ENCODE measurements at places on chromosomes 2 and 18. TPM values are rescaled to one million over a fixed set of nuclear protein-coding genes. Genes with fewer than 3 reads are reported as not detected.

The LONRF2 gene
- 0.10 TPM for total RNA-seq

DNA sequence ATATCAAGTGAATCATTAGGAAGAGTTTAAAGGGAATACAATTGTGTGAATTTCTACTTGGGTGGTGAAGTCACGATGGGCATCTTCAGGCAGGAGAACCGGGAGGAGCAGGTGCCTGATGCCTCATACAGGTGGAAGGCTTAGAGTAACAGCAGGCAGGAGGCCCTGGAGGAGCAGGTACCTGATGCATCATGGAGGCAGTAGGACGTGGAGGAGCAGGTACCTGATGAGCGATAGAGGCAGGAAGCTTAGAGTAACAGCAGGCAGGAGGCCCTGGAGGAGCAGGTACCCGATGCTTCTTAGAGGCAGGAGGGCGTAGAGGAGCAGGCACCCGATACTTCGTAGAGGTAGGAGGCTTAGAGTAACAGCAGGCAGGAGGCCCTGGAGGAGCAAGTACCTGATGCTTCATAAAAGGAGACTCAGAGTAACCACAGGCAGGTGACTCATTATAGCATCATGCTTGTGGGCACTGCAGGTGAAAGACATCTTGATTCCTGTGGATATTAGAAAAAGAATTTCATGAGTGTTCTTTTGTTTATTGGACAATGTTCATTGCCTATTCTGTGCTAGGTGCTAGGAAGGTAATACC is 133.9 kb downstream of the ATP9B start:
- DNase-seq: no peak

The SFT2D3 gene
- total RNA-seq: 5.2 TPM

DNA sequence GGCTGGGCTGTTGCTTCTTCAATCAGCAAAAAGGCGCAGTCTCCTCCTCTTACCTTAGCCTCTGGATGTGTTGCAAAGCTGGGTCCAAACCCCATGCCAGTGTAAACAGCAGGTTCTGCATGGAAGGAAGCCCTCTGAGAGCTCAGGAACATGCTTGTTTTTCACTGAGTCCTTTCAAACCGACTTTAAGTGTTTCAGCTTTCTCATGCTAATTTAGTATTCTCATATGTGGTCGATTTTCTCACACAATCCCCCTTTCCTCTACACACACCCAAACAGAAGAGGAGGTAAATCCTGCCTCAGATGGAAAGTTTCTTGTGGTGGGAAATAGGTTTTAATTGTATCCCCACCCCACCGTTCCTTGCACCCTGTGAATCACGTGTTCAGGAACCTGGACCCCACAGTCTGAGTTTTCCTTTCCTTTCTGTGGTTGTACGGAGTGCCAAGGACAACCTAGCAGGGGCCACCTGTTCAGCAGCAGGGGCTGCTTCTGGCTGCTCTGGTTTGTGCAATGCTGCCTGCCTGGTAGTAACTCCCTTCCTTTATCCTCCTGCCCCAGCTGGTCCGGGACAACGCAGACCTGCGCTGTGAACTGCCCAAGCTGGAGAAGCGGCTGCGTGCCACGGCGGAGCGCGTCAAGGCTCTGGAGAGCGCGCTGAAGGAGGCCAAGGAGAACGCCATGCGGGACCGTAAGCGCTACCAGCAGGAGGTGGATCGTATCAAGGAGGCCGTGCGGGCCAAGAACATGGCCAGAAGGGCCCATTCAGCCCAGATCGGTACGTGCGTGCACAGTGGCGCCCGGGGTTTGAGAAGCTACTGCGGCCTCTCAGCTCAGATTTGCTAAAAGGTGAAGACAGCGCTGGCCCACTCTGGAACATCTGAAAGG is 28.7 kb upstream of the LYPD6B start:
- no peak for DNase-seq

DNA sequence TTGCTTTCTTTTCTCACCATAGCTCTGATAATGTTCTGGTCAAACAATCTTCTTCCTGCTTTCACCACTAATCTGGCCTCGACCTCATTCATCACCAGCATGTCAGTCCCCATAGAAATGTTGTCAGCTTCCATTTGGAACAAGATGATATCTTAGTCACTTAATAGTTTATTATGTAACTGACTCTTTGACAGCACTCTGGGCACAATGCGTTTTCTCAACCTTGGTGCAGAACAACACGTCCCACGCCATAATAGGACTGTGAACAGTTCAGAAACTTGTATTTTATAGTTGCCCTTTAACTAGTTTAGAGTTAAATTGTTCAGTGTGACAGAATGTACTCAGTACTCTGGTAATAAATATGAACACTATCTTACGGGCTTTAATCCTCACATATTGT is 106.0 kb downstream of the MC4R start:
- DNase-seq: no peak
